ENCODE measurements at places on chromosomes 1 and 21.

DNA sequence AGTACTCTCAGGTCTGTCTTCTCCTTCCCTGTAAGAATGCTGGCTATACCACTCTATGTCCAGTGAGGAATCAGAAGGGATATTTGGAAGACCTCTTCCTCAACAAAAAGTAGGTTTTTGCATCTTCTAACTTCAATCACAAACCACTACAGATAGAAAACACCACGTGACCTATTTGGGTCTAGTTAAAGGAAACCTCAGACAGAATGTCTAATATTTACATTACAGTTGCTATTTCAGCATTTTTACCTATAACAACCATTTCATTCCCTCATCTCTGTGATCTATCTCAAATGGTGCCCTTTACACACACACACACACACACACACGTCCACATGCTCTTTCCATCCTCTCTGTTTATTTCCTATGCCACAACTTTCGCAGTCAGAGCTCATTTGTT is 7.9 kb upstream of the ADORA3 start:
- H3K27me3 ChIP-seq = no peaks in the 10 kb centered on the region
- no peak for DNase-seq
- H3K27ac ChIP-seq = no peak overlapping the region
- H3K4me1 ChIP-seq = peaks cover 23% of the 10 kb centered on the region
- H3K36me3 ChIP-seq = no peaks in the 10 kb centered on the region

GRCh38 chr1:235105051-235106043 is 23.3 kb downstream of the TOMM20 start:
- DNase-seq = no peak
- no peaks in the 10 kb centered on the region for H3K27me3 ChIP-seq
- H3K4me3 ChIP-seq = no peak overlapping the region
- peaks cover 13% of the 10 kb centered on the region for H3K36me3 ChIP-seq

DNA sequence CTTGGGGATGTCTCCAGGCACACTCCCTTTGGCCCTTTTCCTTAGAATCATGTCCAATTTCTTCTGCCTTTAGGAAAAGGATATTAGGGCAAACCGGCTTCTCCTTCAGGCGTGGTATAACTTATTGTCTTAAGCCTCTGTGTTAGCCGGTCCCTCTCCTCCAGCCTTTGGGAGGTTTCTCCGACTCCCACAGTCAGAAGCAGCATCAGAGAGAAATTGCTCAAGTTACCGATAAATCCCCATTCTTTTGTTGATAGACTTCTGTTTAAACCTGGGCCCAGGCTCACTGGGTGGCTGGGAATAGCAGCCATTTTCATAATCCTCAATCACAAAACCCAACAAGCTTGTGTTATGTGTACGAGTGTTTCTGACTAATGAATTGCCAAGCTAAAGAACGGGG is 85.4 kb upstream of the KAZN start:
- no peaks in the 10 kb centered on the region for H3K36me3 ChIP-seq
- DNase-seq = no peak
- no peak overlapping the region for H3K27ac ChIP-seq
- no peaks in the 10 kb centered on the region for H3K4me1 ChIP-seq
- H3K27me3 ChIP-seq = peaks cover 5% of the 10 kb centered on the region
- H3K4me3 ChIP-seq = no peak overlapping the region

GRCh38 chr1:23872421-23872820 is 4.3 kb upstream of the FUCA1 start:
- no peak overlapping the region for H3K27ac ChIP-seq
- H3K4me1 ChIP-seq = peaks cover under 1% of the 10 kb centered on the region
- H3K36me3 ChIP-seq = no peaks in the 10 kb centered on the region
- no peaks in the 10 kb centered on the region for H3K27me3 ChIP-seq
- DNase-seq = no peak
- no peak overlapping the region for H3K4me3 ChIP-seq

DNA sequence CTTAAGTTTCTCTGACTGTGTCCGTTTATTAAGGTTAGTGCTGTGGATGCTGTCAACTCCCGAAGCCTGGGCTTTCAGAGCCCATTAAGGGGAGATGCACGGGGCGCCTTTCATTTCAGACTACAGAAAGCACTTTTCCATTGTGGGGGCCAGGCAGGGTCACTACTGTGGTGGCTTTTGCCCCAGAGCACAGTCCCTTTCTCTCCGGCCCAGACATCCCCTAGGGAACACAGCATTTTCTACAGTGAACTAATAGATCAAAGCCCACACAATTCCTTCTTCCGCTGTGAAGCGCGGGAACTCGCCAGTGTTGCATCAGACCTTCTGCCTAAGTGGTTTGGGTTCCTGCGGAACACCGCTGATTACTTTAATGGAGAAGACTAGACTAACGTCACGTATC is 26.8 kb upstream of the MAP1LC3C start:
- H3K27ac ChIP-seq = no peak overlapping the region
- no peaks in the 10 kb centered on the region for H3K4me1 ChIP-seq
- H3K36me3 ChIP-seq = no peaks in the 10 kb centered on the region

- H3K27me3 ChIP-seq = no peaks in the 10 kb centered on the region
- H3K36me3 ChIP-seq = no peaks in the 10 kb centered on the region
- no peak overlapping the region for H3K27ac ChIP-seq
- H3K4me1 ChIP-seq = no peaks in the 10 kb centered on the region
- H3K4me3 ChIP-seq = no peak overlapping the region
These were observed 108.7 kb downstream of the KCNJ15 start for GRCh38 chr21:38365521-38365920.

DNA sequence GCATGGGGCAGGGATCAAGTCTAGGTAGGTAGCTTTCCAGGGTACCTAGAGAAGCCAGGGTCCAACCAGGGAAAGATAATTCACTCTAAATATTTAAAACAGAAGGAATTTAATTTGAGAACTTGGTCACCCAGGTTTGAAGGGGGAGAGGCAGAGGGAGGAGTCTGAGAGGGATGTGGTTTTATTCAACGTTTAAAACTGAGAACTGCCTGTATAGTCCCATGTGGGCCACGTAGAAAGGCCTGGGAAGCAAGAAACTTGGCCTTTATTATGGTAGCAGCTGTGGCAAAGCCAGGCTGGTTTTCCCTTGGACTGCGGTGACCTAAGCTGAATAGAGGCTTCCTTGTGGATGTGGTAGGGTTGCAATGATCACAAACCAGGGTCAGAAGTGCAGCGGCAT is 42.0 kb upstream of the DUSP10 start:
- H3K36me3 ChIP-seq = no peaks in the 10 kb centered on the region
- H3K4me1 ChIP-seq = no peaks in the 10 kb centered on the region
- H3K4me3 ChIP-seq = no peak overlapping the region
- DNase-seq = no peak
- H3K27me3 ChIP-seq = no peaks in the 10 kb centered on the region

- H3K4me3 ChIP-seq = no peak overlapping the region
- no peak for DNase-seq
- no peak overlapping the region for H3K27ac ChIP-seq
- no peaks in the 10 kb centered on the region for H3K36me3 ChIP-seq
- no peaks in the 10 kb centered on the region for H3K4me1 ChIP-seq
These were observed 2.8 kb downstream of the IFI16 start for GRCh38 chr1:159012495-159012894.

GRCh38 chr1:241962153-241962552 is 4.6 kb downstream of the BECN2 start:
- no peaks in the 10 kb centered on the region for H3K36me3 ChIP-seq
- no peak overlapping the region for H3K4me3 ChIP-seq
- no peak overlapping the region for H3K27ac ChIP-seq
- no peaks in the 10 kb centered on the region for H3K4me1 ChIP-seq

DNA sequence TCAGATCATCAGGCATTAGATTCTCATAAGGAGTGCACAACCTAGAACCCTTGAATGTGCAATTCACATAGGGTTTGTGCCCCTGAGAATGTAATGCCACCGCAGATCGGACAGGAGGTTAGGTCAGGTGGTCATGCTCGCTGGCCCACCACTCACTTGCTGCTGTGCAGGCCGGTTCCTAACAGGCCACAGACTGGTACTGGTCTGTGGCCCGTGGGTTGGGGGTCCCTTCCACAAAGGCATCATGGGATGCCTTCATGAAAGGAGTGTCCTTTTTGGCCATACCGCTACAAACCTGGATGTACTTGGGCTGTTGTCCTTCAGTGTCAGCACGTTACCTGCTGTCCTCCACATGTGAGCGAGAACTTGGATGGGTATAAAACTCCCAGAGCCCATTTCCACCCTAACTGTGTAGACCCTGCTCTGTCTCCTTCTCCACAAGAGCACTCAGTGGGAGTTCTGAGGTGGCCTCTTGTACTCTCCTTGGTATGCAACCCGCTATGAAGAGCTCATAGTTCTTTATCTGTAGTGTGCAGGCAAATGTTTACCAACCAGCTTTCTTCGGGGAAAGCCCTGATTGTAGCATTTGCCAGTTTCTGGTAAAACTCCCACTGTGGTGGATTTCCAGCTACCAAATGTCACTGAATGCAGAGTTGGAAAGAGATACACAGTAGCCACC is 41.7 kb upstream of the SLC19A1 start:
- H3K27ac ChIP-seq = no peak overlapping the region
- no peak overlapping the region for H3K4me3 ChIP-seq
- DNase-seq = no peak
- H3K36me3 ChIP-seq = no peaks in the 10 kb centered on the region

DNA sequence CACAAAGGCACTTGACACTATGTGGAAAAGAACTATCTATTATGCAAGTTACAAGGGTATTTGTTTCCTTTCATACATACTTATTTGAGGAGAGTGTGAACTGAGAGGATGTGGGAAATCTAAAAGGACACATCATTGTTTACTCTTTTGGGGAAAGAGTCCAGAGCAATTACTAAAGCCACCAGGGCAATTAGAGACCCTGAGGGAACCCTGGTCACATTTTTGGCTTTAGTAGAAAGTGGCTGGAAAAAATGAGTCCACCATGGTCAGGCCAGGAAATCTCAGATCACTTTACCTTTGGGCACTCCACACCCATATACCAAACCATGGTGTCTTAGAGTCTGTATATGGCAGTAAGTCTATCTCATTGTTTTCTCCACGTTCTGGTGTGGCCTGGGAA is 243.3 kb downstream of the HLX start:
- H3K27ac ChIP-seq = no peak overlapping the region
- no peaks in the 10 kb centered on the region for H3K27me3 ChIP-seq
- H3K4me1 ChIP-seq = peaks cover 16% of the 10 kb centered on the region
- H3K4me3 ChIP-seq = no peak overlapping the region
- no peaks in the 10 kb centered on the region for H3K36me3 ChIP-seq

DNA sequence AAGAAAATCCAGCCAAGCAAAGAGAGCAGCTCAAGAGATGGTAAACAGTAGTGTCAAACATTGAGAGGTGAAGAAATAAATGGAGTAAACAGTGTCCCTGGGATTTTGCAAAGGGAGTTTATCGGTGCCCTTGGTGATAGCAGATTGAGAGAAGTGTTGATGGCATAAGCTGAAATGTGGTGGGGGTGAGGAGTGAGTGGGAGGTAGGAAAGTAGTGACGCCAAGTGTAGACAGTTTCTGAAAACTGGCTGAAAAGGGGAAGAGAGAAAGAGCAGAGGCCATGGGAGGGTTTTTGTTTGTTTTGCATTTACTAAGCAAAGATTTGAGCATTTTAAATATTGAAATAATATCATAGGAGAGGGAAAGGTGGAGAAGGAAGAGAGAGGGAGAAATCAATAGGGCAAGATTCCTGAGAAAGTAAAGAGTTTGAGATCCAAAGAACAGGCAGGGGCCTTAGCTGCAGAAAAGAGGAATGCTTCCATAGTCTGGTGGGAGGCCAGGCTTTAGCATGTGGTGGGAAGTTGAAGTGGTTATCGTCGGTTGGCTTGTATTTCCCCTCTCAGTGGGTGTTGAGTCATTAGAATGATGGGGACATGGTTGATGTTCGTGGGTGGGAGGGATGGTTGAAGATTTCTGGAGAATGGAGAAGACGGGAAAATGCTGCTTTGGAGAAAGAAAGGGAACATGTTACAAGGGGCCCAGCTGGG is 26.8 kb upstream of the RASAL2 start:
- no peak overlapping the region for H3K27ac ChIP-seq
- no peaks in the 10 kb centered on the region for H3K4me1 ChIP-seq
- no peak for DNase-seq
- H3K27me3 ChIP-seq = no peaks in the 10 kb centered on the region
- H3K4me3 ChIP-seq = no peak overlapping the region

DNA sequence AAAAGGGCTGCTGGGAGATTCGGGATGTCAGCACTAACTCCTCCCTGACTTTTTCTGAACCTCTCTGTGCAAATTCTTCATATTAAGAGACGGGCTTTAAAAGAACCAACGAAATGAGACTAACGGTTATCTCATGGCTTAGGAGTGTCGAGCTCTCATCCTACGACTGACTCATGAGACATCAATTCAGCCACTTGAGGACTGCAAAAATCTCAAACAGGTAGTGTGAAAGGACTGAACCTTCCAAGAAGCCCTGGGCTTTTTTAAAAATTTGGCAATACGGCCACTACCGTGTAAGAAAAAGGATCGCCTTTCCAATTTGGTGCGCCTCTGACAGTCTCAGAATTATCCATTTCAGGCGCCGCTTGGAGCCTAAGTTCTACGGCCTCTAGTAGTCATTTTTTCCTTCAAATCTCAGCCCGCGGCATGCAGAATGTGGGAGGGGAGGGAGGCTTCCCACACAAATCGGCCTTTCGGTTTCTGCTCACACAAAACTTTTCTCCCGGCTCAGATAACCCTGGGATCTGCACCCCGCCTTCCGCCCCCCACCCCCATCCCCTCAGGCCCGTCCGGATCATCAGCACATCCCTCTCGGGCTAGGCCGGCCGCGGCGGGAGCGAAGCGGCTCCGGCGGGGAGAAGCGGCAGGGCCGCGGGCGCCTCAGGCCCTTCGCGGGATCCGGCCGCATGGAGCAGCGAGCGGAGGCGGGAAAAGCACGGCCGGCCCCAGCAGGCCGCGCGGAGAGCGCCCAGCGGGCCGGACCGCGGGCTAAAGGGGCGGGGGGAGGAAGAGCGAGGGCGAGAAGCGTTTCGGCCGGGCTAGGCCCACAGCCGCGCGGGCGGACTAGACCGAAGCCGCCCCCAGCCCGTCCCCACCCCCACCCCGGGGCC is 618 bp downstream of the HNRNPR start:
- peaks cover 39% of the 10 kb centered on the region for H3K4me1 ChIP-seq
- H3K27me3 ChIP-seq = no peaks in the 10 kb centered on the region
- peaks cover 6% of the 10 kb centered on the region for H3K36me3 ChIP-seq

DNA sequence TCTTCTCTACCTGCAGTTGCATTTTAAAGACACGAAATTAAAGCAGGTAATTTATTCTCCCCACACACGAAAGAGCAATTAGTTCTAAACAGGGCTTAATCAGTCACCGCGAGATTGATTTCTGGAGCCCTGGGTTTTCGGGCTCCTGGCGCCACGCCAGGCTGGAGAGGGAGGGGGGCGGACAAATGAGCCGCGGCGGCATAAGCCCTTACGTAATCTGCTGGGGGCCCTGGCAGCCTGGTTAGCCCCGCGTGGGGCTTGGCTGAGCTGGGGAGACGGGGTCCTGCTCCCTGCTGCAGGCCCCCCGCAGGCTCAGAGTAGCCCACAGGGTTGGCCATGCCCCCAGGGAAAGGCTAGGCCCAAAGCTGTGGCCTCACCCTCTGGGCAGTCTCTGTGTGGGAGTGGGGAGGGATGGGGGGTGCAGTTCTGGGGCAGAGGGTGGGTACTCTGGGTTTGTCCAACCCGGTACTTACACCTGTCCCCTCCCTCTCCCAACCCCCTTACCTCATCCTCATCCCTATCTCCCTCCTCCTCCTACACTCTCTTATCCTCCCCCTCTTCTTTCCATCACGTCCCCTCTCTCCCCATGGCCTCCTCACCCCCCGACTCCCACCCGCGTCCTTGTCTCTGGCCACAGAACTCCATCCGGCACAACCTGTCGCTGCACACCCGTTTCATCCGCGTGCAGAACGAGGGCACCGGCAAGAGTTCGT is 19.9 kb downstream of the FOXO6 start:
- H3K27ac ChIP-seq = peak overlapping the region; percentile 53
- peaks cover 23% of the 10 kb centered on the region for H3K4me1 ChIP-seq
- H3K4me3 ChIP-seq = peak overlapping the region; percentile 75
- 0 out of 2 replicates have a peak, but pooled peaks cover 4% of the 10 kb centered on the region for H3K36me3 ChIP-seq

GRCh38 chr1:61028136-61028535 is 54.2 kb upstream of the NFIA start:
- H3K36me3 ChIP-seq = no peaks in the 10 kb centered on the region
- no peak overlapping the region for H3K4me3 ChIP-seq
- no peaks in the 10 kb centered on the region for H3K4me1 ChIP-seq
- H3K27ac ChIP-seq = no peak overlapping the region
- DNase-seq = no peak
- H3K27me3 ChIP-seq = no peaks in the 10 kb centered on the region

Data from PC-9 (cell line).